ENCODE measurements at places on chromosomes 1 and 21. TPM values are rescaled to one million over a fixed set of nuclear protein-coding genes. Genes with fewer than 3 reads are reported as not detected.

CCDC17 gene
- total RNA-seq, result 17.1 TPM

PTTG1IP gene
- total RNA-seq, result 85.7 TPM

ADGRB2 gene
- total RNA-seq, result 2.2 TPM

RIIAD1 gene
- total RNA-seq, result not detected

RNU1-2 gene
- total RNA-seq, result under 0.01 TPM

SIM2 gene
- not detected for total RNA-seq

SLC9A1 gene
- total RNA-seq, result 132 TPM

TNNI3K gene
- 7.0 TPM for total RNA-seq

APP gene
- total RNA-seq, result 403 TPM

PADI2 gene
- 1.3 TPM for total RNA-seq

PEAR1 gene
- total RNA-seq, result 2.3 TPM

ZNF593OS gene
- not detected for total RNA-seq

IBA57 gene
- total RNA-seq, result 1.2 TPM

RIPPLY3 gene
- total RNA-seq, result not detected

GPR52 gene
- total RNA-seq, result not detected

OR2T35 gene
- not detected for total RNA-seq

DUSP10 gene
- total RNA-seq, result 1.0 TPM

SPRR4 gene
- not detected for total RNA-seq

ADCY10 gene
- not detected for total RNA-seq

C1orf232 gene
- total RNA-seq, result not detected

KLHDC9 gene
- total RNA-seq, result 1.3 TPM

SPRR1B gene
- not detected for total RNA-seq

PHLDA3 gene
- 11.7 TPM for total RNA-seq

ACTL8 gene
- not detected for total RNA-seq

LAX1 gene
- total RNA-seq, result 1.7 TPM

TFF2 gene
- total RNA-seq, result 2,979 TPM

SLC50A1 gene
- total RNA-seq, result 11.7 TPM

TFF3 gene
- 102 TPM for total RNA-seq

CHODL gene
- not detected for total RNA-seq

E2F2 gene
- 1.8 TPM for total RNA-seq

TRIM62 gene
- 2.8 TPM for total RNA-seq

RGSL1 gene
- total RNA-seq, result not detected

AMY2A gene
- total RNA-seq, result not detected

FRRS1 gene
- 11.1 TPM for total RNA-seq

CDK11B gene
- total RNA-seq, result 62.6 TPM

CD247 gene
- total RNA-seq, result not detected

OR10J1 gene
- total RNA-seq, result not detected

PAQR6 gene
- not detected for total RNA-seq

BLACAT1 gene
- total RNA-seq, result not detected

CALML6 gene
- not detected for total RNA-seq

KRTAP11-1 gene
- total RNA-seq, result not detected

L1TD1 gene
- total RNA-seq, result 10.1 TPM

C1orf87 gene
- total RNA-seq, result not detected

RNU11 gene
- not detected for total RNA-seq

MTARC1 gene
- 8.5 TPM for total RNA-seq

RPS27 gene
- 2,360 TPM for total RNA-seq

FMO4 gene
- total RNA-seq, result 5.9 TPM

CDC20 gene
- 2.2 TPM for total RNA-seq

ATP6V1G3 gene
- total RNA-seq, result not detected

UQCRHL gene
- total RNA-seq, result 1.8 TPM

GUCA2A gene
- 1.8 TPM for total RNA-seq

COL6A2 gene
- 491 TPM for total RNA-seq

FAM72B gene
- not detected for total RNA-seq

All from stomach (tissue), 19 donors.